ENCODE measurements at places on chromosomes 5 and 9. TPM values are rescaled to one million over a fixed set of nuclear protein-coding genes. Genes with fewer than 3 reads are reported as not detected.

- DNase-seq, result peak; percentile 23
These were observed 896 bp upstream of the PCSK5 start for GRCh38 chr9:75889577-75889976.

Gene TEX48
- 0.61 TPM for total RNA-seq

DNA sequence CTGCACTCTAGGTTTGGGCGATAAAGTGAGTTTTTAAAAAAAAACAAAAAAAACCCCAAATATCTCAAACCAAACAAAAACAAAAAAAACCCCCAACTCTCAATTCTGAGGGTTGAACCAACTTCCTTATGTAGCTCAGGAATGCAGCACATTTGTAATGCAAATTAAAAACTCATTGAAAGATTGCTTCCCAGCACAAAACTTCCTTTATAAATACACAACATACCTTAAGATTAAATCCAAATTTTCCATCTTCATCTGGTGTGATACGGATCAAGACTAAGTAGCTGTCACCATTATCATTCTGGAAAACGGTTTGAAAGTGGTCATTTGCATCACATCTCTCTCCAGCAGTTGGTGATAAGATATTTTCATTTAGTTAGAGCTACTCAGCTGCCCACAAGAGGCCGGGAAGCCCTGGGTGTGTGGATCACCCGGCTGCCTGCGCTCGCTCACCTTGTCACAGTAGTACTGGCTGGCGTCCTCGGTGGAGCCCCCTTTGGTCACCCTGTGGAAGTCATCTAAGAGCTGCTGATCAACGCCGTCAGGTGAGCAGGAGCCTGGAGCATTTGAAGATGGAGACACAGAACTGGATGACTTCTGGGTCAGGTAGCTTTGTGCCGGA, 88.2 kb downstream of the PTPN3 start:
- no peak for DNase-seq

Gene KIF4B
- total RNA-seq, result 0.05 TPM

DNA sequence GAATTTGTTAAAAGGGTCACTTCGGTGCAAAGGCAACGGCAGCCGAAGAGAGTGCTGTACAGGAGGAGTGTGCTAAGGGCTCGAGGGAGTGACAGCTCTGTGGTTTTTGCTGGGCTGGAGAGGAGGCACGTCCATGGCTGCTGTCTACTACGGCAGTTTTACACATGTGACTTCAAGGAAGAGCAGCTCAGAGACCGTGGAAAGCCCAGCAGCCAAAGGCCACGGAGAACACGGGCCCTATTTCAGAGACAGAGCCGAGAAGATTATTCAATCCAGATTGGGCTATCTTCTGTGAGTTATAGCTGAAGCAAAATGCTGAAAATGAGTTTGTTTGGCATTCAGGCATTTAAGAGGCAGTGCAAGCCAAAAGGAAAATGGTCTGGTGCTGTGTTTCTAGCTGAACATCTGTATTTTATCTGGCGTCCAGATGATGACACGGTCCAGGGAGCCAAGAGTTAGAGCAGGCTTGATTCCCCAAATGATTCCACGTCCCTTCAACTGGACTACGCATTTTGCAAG, 96.4 kb downstream of the RFK start:
- DNase-seq, result no peak

All from activated CD8-positive, alpha-beta T cell treated with anti-CD3 and anti-CD28 coated beads, Interleukin-2, amount 10 ng/mL, durations not matched to agents 7 days and 5 days (primary cell).